AML-193 (cell line): ENCODE measurements at places on chromosomes 16 and 17.

DNA sequence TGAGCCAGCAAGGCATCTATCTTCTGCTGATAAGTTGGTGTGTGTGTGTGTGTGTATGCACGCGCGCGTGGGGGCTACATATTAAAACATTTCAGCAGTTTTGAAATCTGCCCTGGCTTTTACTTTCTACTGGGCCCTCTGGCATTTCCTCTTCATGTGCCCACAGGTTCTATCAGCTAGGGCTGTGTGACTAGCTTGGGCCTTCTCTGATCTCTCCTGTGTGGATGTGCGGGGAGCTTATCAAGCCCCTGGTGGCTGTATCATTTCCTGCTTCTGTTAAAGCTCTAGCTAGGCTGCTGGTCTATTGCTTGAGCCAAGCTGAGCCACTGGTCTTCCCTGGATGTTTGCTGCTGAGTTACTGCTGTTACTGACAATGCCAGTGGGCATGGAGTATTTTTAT is 132.5 kb downstream of the AATF start:
- no peak for DNase-seq

DNA sequence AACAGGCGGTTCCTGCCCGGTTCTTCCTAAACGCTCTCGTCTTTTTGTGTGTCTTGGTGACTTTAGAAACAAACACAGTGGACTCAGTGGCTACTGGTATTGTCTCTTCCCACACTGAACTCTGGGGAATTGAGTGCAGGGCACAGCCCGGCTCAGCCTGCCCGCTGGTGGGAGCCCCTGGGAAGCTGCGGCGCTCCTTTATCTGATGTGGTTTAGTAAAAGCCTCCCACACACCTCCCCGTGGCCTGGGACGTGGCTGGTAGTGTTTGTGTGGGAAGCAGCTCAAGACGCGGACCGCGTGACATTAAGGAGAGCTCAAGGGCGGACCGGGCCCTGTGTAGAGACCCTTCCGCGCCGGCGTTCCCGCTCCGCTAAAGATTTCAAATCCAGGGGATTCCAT is 55.4 kb upstream of the PVALEF start:
- no peak for DNase-seq

- DNase-seq: no peak
Observed at GRCh38 chr17:48483471-48484131, 47.2 kb downstream of the HOXB1 start.

- no peak for DNase-seq
Observed at GRCh38 chr17:79739148-79740062, 8.7 kb downstream of the ENPP7 start.

DNA sequence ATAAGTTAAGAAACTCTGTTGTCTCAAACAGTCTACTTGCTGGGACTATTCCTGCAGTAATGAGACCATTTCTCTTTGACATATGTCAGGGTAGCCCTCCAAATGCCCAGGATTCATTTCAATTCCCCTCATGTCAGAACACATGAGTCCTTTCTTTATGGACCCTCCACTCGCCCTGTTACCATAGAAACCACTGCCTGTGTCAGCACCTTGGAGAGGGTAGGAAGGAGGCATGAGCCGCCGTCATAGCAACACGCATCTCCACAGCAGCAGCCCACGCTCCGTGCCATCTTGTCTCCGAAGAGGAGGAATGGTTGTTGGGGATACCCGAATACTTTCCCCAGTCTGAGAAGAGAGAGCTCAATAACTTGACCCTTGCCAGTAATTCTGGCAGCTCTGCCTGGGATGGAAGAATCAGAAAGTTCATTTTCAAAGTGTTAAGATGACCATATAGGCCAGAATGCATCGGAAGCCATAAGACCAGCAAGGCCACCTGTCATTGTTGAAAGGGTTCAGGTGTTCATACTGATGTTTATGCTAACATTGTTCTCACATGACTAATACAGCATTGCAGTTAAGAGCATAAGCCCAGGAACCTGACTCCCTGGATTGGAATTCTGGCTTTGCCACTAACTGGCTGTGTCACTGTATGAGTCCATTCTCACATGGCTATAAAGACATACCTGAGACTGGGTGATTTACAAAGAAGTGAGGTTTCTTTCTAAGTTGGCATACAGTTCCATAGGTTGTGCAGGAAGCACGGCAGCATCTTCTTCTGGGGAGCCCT is 141.3 kb downstream of the ABCC12 start:
- no peak for DNase-seq

DNA sequence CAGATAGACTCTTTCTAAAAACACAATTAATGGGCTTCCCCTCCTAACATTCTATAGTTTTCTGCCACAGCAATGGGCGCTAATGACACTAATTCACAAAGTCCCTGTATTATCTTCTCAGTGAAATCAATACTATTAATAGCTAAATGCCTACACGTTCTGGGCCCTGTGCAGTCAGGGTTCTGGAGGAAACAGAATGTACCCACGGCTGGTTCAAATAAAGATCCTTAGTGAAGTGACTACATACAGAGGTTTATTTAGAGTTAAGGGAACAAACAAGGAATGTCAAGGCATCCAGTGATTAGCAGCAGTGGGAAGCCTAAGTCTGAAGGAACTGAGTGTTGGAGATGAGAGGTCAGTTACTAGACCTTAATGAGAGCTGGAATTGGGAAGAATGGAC is 43.5 kb upstream of the MTMR4 start:
- DNase-seq: no peak

DNA sequence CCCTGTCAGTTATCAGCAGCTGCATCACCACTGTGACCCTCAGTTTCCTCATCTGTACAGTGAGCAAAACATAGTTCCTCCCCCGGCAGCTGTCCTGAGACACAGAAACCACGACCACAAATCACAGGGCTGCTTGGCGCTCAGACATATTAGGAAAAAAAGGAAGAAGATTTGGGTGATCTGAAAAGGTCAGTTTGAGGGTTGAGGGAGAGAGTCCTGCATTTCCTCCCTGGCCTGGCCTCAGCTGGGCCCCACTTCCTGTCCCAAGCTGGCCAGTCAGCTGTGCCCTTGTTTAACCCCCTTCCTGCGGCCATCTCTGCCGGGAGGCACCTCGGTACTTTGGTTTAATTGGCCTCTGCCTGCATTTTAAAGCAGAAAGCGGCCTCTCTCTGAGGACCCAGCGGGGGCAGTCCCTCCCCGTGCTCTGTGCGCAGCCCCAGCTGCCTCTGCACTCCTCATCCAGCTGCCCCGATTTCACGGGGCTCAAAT is 24.0 kb upstream of the CIBAR2 start:
- peak; percentile 91 for DNase-seq

DNA sequence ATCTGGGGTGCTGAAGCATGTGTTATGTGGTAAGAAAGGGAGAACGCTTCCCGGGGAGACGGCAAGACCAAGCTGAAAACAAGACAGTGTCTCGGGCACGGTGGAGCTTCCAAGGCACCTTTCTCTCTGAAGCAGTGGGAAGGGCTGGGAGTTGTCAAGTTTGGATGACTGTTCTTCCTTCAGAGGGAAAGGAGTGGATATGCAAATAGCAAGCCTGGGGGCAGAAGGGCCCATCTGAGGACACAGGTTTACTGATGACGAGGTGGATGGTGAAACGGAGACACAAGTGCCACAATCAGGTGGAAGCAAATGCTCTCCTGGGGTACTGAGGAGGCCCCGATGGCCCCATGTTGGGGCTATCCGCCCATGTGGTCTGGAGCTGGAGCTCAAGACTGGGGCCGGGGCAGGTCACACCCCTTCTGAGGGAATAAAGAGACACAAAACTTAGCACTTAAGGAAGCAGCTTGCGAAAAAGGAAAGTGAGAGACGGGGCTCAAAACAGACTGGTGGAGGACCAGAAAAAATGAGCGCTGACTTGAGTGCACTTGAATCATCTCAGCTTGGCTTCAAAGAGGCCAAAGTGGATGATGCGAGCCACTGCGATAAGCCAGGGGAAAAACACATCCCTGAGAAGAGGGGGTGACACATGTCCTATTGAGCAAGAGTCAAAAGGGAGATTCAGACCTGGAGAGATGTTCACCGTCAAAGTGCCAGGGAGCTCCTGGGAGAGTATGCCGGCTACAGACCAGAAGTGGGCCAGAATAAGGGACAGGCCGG is 34.8 kb upstream of the MTSS2 start:
- no peak for DNase-seq

- DNase-seq: no peak
Observed at GRCh38 chr17:76674600-76674999, 31.0 kb upstream of the ST6GALNAC1 start.

DNA sequence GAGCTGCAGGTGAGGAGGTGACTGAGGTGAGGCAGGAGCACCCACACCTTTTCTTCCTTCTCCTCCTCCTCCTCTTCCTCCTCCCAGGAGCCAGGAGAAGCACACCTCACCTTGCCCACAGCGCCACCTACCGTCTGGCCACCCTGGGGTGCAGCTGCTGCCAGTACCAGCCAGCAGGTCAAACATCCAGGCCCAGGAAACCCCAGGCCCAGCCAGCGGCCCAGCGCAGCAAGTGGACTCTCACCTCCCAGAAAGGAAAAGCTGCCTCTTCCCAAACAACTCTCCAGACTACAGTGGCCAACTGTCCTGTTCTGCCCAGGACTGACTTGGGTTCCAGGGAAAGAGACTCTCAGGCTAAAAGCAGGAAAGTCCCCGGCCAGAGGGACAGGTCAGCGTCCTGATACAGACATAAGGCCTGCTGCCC is 22.7 kb downstream of the PEMT start:
- DNase-seq: no peak

DNA sequence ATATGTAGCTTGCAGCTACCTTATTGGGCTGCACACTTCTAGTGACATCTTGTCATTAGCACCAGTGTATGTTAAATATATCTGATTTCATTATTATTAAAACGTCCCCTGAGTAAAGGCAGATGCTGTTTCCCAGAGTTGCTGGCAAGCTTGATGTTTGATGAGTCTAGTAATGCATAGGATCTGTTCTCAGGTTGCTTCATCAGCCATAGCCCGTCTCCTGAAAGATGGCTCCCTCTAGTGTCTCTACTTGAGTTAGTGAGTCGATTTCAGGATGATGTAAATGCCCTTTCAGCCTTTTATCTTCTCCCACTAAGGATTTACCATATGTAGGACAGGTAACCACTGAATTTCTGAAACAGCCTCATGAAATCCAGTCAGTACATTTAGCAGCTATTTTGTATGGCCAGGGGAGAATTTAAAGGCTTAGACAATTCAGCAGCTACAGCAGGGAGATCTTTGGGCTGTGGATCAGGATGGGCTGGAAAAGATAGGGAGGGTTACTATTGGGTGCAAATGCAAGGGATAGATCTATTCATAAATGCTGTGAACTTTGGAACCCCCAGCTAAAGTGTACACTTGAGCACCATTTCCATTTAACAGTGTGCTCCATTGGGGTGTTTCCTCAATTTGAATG is 376.3 kb downstream of the CNTNAP4 start:
- DNase-seq: peak; percentile 58

DNA sequence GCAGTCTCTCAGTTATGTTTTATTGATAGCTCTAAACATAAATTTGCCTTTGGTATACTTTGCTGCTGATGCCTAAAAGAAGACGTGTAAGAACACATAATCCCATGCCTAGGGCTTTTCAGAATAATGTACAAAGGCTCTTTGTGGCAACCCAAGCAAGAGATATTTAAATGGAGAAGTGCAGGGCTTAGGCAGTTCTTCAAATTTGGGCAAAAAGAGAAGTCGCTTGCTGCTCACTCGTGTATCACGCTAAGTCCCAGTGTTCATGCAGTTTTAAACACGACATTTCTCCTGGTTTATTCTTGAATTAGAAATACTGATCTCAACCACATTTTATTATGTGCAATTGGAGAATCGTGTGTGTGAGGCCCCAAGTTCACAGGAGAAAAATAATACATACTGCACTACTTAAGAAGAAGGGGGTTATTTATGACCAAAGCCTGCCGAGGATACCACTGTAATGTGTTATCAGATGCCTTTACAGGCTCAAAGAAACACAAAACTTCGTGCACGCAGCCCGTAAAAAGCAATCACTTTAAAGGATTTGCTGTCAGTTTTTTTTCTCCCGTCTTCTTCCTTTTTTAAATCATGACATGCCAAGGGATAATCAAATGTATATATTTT is 22.5 kb upstream of the IRX6 start:
- no peak for DNase-seq

- no peak for DNase-seq
Observed at GRCh38 chr16:695355-696089, 5.3 kb upstream of the WDR24 start.

GRCh38 chr16:75088216-75088615 is 28.4 kb downstream of the LDHD start:
- DNase-seq: no peak

- DNase-seq: no peak
Observed at GRCh38 chr17:48873209-48873608, 19.4 kb upstream of the ATP5MC1 start.

- no peak for DNase-seq
Observed at GRCh38 chr17:59028328-59028727, 78.4 kb downstream of the TRIM37 start.

GRCh38 chr17:73320601-73321264 is 8.9 kb upstream of the CDC42EP4 start:
- no peak for DNase-seq

DNA sequence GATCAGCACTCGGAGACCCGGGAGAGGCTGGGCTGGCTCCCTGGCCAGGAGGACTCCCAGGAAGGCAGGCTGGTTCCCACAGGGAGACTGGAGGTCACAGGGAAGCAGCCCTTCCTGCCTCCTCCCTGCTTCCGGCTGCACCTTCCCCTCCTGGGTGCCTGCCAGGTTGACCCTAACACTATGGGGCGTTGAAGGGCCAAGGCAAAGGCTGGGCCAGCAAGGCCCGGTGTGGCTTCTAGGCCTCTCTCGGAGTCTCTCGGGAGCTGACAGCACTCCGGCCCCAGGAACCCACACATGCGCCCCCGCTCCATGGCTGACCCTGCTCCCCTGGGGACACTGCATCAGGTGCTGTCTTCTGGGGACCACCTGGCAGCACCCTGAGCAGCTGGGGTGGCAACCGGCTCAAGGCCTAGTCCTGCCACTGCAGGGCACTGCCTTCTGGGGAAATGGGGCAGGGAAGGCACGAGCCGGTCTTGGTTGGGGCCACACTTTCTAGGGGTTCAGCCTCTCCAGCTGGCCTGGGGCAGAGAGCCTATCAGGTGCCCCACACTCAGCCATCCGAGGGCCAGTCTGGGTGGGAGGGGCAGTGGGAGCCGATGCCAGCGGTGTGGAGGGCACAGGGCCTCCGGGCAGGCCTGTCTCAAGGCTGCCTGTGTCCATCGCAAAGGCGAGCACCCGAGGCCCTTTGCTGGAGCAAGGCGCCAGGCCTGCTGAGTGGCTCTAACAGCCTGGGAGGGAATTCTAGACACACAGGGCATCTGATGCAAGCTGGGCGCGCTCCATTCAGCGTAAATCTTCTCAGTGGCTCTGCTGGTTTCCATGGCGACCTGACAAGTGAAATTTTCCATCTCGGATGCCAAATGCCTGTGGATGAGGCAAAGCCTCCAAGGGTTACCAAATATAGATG is 5.6 kb upstream of the MTSS2 start:
- DNase-seq: no peak

- DNase-seq: no peak
Observed at GRCh38 chr16:21192991-21193390, 18.4 kb downstream of the ZP2 start.

DNA sequence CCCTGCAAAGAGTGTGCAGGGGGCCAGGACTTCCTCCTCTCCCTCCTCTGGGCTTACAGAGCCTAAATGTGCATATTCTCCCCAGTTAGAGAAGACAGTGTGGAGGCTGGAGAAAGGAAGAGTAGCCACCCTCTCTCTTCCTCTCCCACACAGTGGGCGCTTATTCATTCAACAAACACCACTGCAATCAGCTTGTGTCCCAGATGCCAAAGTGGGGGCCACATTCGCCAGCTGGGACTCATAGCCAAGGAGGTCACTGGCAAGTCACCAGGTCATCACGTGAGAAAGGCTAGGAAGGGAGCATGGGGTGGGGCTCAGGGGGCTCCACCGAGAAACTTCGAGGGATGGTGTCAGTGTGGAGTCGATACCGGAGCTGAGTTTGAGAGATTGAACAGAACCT is 45.0 kb upstream of the ZNF423 start:
- no peak for DNase-seq
